ENCODE measurements at places on chromosomes 7 and 10. TPM values are rescaled to one million over a fixed set of nuclear protein-coding genes. Genes with fewer than 3 reads are reported as not detected.

CARD11 gene
- total RNA-seq = 3.9 TPM

TMEM236 gene
- 0.05 TPM for total RNA-seq

ABCC2 gene
- 1.9 TPM for total RNA-seq

EBLN1 gene
- total RNA-seq = not detected

STARD3NL gene
- total RNA-seq = 92.6 TPM

GPRIN2 gene
- total RNA-seq = 0.31 TPM

OPALIN gene
- not detected for total RNA-seq

PTF1A gene
- total RNA-seq = not detected

PTPN20 gene
- total RNA-seq = 0.97 TPM

SLC18A3 gene
- 0.72 TPM for total RNA-seq

CAV2 gene
- 35.5 TPM for total RNA-seq

PTPRN2 gene
- total RNA-seq = 0.18 TPM

C7orf57 gene
- not detected for total RNA-seq

AIMP2 gene
- total RNA-seq = 25.3 TPM

PCLO gene
- total RNA-seq = 5.1 TPM

WDR91 gene
- 11.5 TPM for total RNA-seq

HTR5A gene
- 0.08 TPM for total RNA-seq

UTF1 gene
- total RNA-seq = 0.38 TPM

RNF148 gene
- 1.6 TPM for total RNA-seq

MMP21 gene
- total RNA-seq = not detected

SPDYE5 gene
- not detected for total RNA-seq

HABP2 gene
- not detected for total RNA-seq

DKK1 gene
- total RNA-seq = 6.8 TPM

AQP1 gene
- total RNA-seq = 2.7 TPM

EN2 gene
- 2.1 TPM for total RNA-seq

EVX1 gene
- 0.51 TPM for total RNA-seq

UCN3 gene
- total RNA-seq = not detected

PDE6C gene
- not detected for total RNA-seq

ZNF503 gene
- 8.9 TPM for total RNA-seq

Measured in endothelial cell (in vitro differentiated cells).